Stimulated activated CD4-positive, alpha-beta T cell treated with anti-CD3 and anti-CD28 coated beads, Interleukin-1b, Interleukin-23, amount 100 ng/mL, for 48 hours (primary cell): ENCODE measurements at places on chromosomes 2 and 18.

GRCh38 chr2:161625996-161626395 is 1.8 kb downstream of the SLC4A10 start:
- DNase-seq, result no peak

DNA sequence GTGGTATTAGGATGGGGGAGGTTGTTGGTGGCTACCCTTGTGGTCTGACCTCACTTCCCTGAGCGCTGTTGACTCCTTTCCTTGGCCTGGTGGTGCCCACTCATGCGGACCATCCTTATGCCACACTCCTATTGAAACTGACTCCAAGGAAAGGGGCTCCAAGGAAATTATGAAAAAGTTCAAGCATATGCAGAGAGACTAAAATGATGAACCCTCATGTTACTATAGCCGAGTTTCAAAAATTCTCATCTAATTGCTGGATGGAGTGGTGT is 96.2 kb upstream of the STPG4 start:
- DNase-seq, result no peak

DNA sequence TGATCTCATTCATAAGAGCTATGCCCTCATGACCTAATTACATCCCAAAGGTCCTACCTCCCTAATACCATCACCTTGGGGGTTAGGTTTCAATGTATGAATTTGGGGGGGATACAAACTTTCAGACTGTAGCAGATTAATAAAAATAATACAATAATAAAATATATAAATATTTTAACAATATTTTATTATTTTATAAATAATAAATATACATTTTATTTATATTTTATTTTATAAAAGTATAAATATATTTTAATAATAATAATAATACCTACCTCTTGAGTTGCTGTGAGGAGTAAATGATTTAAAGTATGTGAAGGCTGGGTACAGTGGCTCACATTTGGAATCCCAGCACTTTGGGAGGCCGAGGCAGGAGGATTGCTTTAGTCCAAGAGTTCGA is 8.1 kb upstream of the SLC16A14 start:
- DNase-seq, result no peak

DNA sequence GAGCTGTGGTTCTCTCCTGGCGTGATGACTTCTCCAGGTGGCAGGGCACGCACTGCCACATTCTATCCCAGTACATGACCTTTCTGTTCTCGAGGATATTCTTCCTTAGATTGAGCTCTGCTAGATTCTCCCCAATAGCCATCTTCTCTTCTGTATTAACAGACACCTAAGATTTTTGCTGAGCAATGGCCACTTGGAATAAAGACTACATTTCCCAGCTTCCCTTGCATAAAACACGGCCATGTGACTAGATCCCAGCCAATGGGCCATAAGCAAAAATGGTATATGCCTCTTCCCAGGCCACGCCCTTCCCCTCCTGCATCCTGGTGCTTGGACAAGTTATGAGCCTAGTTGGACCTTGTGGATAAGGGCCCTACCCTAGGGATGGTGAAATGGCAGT is 82.1 kb downstream of the EIF2AK3 start:
- DNase-seq, result no peak

GRCh38 chr2:128449226-128450061 is 130.8 kb upstream of the HS6ST1 start:
- DNase-seq, result no peak

DNA sequence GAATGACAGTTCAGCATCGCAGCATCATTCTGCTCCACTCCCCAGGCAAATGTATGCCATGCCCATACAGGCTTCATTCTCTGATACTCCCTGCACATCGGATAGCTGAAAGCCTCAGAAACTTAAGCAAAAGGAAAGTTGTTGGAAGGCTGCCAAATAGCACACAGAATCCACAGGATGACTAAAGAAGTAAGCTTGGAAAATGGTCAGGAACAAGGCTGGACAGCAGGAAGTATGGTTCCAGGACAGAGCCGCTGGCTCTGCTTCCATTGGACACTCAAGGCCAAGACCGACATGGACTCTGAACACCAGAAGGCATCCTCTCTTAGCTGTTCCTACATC is 256.5 kb downstream of the CDH20 start:
- DNase-seq, result no peak

DNA sequence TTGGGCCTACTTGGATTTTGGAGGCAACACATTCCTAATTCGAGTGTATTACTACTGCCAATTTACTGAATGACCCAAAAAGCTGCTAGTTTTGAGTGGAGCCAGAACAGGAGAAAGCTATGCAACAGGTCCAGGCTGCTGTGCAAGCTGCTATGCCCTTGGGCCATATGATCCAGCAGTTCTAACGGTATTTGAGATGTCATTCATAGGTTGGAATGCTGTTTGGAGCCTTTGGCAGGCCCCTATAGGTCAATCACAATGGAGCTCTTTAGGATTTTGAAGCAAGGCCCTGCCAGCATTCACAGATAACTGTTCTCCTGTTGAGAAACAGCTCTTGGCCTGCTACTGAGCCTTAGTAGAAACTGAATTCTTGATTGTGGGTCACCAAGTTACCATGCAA is 368.7 kb downstream of the CDH19 start:
- no peak for DNase-seq
